NCI-H1436 (cell line): ENCODE measurements at places on chromosomes 16 and 17.

DNA sequence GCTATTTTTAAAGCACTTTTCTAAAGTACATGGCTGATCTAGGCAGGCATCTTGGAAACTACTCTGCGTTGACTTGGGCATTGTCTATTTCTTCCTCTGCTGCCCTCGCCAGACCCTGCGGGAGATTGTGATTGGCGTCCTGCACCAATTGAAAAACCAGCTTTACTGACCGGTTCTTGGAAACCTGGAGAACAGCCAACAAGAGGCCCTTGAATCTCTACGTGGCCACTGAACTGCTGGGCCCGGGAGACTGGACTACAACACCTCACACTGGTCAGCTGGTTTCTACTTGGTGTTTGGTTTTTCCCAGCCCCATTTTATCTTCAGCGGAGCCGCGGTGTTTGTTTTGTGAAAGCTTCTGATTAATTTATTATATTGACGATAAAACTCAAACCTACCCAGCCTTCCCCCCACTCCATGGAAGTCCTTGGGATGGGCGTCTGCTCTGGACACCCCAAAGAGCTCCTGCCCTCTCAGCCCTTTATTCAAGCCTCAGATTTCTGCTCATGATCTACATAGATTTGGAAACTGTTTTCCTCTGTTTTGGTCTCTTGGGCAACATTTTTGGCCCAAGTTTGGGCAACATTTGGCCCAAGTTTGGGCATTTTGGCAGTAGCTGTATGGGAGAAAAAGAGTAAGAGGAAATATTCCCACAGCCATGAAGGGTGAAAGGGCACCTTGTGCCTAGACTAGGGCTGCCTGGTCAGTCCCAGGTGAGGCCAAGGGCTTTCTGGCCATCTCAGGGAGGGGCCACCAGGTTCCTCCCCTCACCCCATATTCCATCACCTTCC, 4.7 kb downstream of the MLX start:
- no peak for DNase-seq

GRCh38 chr16:14303182-14303618, 232.1 kb downstream of the MRTFB start:
- no peak for DNase-seq

GRCh38 chr16:83005653-83006160, 378.9 kb downstream of the CDH13 start:
- no peak for DNase-seq

- DNase-seq = no peak
Observed at GRCh38 chr17:55563363-55563762, 52.1 kb upstream of the SMIM36 start.

- DNase-seq = no peak
Observed at GRCh38 chr17:21545064-21545463, 147.3 kb upstream of the KCNJ18 start.

- peak; percentile 93 for DNase-seq
Observed at GRCh38 chr17:66755101-66755943, 79.6 kb upstream of the CACNG5 start.

- no peak for DNase-seq
Observed at GRCh38 chr17:76833034-76833644, 35.1 kb upstream of the MGAT5B start.

GRCh38 chr17:3968015-3968414, 3.8 kb upstream of the ATP2A3 start:
- no peak for DNase-seq

DNA sequence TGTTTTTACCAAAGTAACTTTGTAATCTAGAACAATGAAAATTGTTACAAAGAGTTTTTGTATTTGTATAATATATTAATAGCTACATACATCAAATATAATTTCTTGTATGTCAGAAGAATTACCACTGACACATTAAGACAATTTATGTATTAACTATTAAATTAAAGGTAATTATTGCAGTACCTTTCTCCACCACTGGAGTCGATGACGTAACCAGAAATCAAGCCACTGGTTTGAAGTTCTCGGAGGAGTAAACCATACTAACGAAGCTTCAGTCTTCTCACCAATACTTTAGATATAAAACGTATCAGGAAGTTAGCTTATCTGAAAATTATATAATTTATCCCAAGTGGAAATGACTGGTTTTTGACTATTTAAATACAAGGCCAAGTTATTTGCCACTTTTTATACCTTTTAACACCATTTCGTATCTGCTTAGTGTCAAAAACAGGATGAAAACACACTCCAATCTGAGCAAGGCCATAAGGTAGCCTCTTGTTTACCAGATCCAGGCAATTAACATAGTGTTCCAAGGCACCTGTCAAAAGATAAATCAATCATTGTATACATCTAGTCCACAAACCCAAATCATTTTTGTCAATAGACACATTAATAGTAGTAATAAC, 4.3 kb downstream of the POLG2 start:
- DNase-seq = no peak

- no peak for DNase-seq
Observed at GRCh38 chr16:35409503-35409902, 1950.1 kb downstream of the TP53TG3F start.

- DNase-seq = peak; percentile 38
Observed at GRCh38 chr17:73189417-73190099, 3.3 kb upstream of the COG1 start.

- DNase-seq = no peak
Observed at GRCh38 chr16:47979164-47979520, 176.7 kb downstream of the ABCC12 start.
